Stimulated activated CD4-positive, alpha-beta T cell treated with anti-CD3 and anti-CD28 coated beads, Interleukin-4, amount 100 ng/mL, for 1 hour (primary cell): ENCODE measurements at places on chromosomes 13 and 19.

DNA sequence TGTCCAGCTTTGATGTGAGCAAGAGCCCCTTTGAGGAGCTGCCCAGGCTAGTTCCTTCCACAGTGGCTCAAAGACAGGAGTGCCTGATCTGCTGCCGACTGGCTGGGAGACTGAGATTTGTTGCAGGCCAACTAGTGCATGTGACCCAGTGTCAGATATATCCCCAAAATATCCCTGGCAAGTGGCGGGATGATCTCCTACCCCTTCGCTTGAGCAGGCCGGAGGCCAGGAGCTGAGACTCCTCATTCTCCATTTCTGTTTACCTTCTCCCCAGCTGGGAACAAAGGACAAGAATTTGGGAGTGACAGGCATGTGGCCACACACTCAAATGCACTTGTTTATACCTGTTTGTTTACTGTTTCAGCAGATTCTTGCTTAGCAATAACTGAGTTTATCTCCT is 37.1 kb upstream of the XPO4 start:
- DNase-seq = no peak

GRCh38 chr19:1315470-1316166 is 29.9 kb downstream of the EFNA2 start:
- DNase-seq = peak; percentile 37

DNA sequence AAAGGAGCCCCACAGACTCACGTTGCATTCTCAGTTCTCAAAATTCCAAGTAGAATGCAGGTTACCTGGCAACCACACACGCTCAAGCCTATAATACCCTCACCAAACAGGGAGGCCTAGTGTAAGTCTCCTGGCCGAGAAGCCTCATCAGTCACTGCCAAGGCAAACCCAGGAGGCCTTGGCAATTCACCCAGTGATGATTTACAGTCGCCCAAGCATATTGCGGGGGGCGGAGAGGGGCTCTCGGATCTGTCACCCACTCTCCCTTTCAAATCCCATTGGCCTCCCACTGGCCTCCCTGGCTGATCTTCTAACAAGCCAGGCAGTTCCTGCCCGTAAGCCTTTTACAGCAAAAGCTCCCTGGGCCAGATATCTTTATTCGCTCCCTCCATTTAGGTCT is 1.1 kb downstream of the AKAP8L start:
- no peak for DNase-seq

GRCh38 chr13:99796175-99796819 is 175.3 kb downstream of the ZIC5 start:
- DNase-seq = no peak

- DNase-seq = no peak
Measured at GRCh38 chr13:48840366-48840765, 135.3 kb upstream of the FNDC3A start.

DNA sequence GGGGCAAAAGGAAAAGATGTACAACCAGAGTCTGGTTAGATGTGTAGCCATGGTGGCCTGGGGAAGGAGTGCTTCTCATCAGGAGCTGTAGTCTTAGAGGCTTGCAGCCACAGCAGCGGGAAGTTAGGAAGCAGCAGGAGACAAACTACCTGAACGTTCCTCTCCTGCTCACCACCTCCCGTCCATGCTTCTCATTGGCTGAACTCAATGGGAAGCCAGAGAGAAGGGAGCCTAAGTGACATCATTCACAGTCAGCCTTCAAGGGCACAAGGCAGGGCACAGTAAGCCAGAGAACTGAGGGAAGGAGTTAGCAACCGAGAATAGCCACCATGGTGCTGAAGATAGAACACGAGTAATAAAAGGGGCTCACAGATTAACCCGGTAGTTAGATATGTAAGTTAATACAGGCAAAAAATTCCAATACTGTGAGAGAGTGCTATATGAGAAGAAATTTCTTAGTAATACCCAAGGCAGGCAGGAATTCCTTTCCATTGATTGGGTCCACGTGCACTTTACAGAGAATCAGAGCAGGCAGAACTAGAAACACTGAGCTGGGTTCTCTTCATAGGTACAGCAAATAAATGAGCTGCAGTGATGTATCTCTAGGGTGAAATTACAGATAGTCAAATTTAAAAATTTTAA is 391.5 kb upstream of the DACH1 start:
- no peak for DNase-seq

- DNase-seq = no peak
Measured at GRCh38 chr13:101792189-101792588, 339.7 kb downstream of the ITGBL1 start.

GRCh38 chr13:110326263-110326904 is 19.3 kb downstream of the COL4A2 start:
- no peak for DNase-seq

- DNase-seq = no peak
Measured at GRCh38 chr13:98495627-98496478, 81.1 kb downstream of the STK24 start.

- DNase-seq = no peak
Measured at GRCh38 chr13:111604097-111604496, 283.7 kb downstream of the TEX29 start.

DNA sequence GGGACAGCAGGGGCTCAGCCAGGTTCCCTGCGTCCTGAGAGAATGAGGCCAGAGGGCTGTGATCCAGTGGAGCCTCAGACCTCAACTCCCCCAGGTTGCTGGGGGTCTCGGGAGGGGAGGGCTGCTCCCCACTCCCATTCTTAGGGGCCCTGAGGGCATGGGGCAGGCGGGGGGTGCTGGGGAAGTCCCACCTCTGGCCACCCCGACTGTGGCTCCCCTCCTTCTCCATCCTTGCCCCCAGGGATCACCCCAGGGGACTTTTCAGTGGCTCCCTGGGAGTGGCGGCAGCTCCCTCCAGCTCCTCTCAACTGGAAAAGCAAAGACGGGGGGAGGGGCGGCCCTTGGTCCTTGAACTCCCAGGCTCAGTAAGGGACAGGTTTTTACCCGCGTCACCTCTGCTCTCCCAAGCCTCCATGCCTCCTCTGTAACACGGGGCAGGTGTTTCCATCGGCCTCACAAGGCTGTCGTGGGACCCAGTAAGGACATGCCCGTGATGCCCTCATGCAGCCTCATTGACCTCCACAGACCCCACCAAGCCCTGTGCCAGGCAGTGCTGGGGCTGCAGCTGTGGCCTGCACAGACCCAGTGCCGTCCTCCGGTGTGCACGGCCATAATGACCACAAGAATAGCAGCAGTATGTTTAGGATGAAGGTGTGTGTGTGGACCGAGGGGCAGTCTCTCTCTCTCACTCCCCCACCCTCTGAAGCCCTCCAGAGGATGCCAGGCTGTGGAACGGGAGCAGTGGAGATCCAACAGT is 11.6 kb upstream of the TOMM40 start:
- no peak for DNase-seq

GRCh38 chr19:38303517-38304351 is at the start of gene C19orf33:
TSS of gene C19orf33 (plus strand) at chr19:38304251. CDS start at chr19:38304262, 11 bp downstream.
- no peak for DNase-seq

GRCh38 chr19:40143612-40144011 is 47.6 kb upstream of the MAP3K10 start:
- peak; percentile 29 for DNase-seq

GRCh38 chr13:58093394-58093793 is 461.9 kb downstream of the PCDH17 start:
- no peak for DNase-seq

- no peak for DNase-seq
Measured at GRCh38 chr19:7076151-7076550, 6.6 kb downstream of the ZNF557 start.

- DNase-seq = no peak
Measured at GRCh38 chr19:1847348-1847683, 967 bp downstream of the REXO1 start.

GRCh38 chr13:41457589-41458186 is 338 bp downstream of the RGCC start:
- peak; percentile 44 for DNase-seq

- no peak for DNase-seq
Measured at GRCh38 chr13:100235311-100235901, 146.5 kb downstream of the PCCA start.

GRCh38 chr13:26262156-26262555 is 8.2 kb downstream of the CDK8 start:
- no peak for DNase-seq

DNA sequence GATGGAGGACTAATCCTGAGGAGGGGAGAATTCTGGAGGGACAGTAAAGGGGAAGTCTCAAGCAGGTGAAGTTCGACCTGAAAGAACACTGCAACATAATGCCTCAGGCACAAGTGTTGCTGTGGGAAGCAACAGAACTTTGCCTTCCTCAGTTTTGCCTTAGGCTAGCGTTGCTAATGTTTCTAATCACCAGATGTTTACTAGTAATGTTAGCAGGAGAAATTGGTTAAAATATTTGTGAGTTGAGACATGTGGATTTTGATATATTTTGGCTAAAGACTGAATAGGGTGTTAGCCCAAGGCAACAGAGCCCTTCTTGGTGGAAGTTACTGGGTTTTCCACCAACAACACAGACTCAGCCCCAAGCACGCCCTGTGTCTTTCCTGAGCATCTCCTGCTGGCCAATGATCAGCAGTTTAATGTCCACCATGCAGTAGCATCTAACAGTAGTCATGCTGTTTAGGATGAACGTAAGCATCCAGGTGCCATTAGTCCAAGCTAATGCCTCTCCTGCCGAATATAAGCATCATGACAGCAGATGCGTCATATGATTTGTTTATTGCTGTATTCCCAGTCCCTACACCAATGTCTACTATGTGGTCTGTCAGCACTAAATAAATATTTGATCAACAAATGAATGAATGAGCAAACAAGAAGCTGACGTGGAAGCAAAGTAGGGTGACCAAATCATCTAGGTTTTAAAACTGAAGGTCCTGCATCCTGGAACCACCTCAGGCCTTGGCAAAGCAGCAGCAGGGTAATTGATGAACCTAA is 511.9 kb upstream of the HTR2A start:
- DNase-seq = no peak

DNA sequence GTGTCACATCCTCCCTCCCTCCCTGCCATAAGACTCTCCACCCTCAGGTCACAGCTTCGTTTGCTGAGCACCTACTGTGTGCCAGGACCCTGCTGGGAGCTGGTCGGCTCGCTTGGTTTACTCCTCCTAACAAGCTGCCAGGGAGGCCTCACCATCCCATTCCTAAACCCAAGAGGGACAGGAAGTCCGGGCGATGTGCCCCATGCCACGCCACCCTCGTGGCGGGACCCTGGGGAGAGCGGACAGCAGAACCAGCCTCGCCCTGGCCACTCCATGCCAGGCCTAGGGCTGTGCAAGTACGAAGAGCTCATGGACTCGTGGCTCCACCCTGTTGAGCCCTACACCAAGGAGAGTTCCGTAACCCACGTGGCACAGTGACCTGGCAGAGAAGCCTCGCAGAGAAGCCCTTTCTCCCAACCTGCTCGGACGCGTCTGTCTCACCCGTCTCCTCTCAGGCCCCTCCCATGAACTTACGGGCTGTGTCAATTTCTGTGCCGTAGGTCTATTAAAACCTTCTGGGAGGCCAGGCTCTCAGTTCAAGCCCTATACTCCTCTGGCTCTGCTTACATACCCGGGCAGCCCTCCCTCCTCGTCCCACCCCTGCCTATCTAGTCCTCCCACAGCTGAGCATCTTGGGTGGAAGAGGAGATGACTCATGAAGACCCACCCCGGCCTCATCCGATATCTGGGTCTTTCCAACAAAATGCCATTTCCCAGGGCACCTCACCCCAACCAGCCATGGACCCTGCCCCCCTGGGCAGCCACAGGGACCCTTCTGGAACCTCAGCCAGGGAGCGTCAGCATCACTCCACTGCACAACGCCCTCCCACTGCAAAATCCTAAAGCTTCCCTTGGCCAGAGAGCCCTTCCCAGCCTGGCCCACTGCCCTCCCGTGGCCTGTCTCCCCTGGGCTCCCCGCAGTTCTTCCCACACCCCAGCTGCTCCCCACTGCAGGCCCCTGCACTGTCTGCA is 2.6 kb downstream of the UBXN6 start:
- DNase-seq = no peak

GRCh38 chr19:14614099-14614412 is 31.2 kb downstream of the CLEC17A start:
- no peak for DNase-seq

GRCh38 chr13:32443111-32443510 is 15.2 kb upstream of the N4BP2L1 start:
- DNase-seq = peak; percentile 23

DNA sequence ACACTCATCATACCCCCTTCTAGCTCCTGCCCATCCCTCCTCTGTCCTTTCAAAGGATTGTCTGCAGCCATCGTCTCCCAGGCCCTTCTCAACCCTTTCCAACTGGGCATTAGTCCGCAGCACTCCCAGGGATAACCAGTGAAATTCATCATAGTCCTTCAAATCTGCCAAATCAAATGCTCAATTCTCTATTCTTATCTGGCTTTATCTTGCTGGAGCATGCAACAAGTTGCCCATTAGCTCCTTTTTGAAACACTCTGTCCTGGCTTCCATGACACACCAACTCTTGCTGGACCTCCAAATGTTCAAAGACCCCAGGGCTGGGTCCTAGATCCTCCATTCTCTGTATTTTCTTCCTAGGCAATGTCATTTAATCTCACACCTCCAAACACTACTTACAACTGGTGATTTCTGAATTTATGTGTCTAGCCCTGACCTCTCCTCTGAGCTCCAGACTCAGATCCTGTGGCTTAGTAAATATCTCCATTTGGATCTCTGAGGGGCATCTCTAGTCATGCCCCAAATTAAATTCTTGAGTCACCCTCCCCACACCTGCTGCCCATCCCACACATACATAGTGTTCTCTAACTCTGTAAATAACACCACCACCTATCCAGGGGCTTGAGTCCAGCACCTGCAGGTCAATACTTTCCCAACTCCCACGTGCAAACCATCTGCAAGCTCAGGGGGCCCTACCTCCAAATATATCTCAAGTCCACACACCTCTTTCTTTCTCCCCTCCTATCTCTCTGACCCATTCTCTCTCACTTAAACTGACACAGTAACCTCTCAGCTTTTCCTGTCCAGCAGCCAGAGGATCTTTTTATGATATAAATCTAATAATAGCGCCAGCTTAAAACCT is 9.1 kb upstream of the ANKRD10 start:
- DNase-seq = no peak

GRCh38 chr19:4524808-4525562 is 6.7 kb upstream of the PLIN4 start:
- DNase-seq = peak; percentile 73

GRCh38 chr13:39148513-39148961 is 110.3 kb downstream of the NHLRC3 start:
- DNase-seq = no peak

- no peak for DNase-seq
Measured at GRCh38 chr19:53521373-53522202, 16.4 kb upstream of the ZNF331 start.

GRCh38 chr13:29486551-29486950 is 108.9 kb downstream of the SLC7A1 start:
- DNase-seq = no peak

- DNase-seq = no peak
Measured at GRCh38 chr19:40284251-40284500, 969 bp downstream of the AKT2 start.

- DNase-seq = no peak
Measured at GRCh38 chr19:3319643-3320353, 46.6 kb upstream of the NFIC start.
